ENCODE measurements at places on chromosomes 12 and 14.

DNA sequence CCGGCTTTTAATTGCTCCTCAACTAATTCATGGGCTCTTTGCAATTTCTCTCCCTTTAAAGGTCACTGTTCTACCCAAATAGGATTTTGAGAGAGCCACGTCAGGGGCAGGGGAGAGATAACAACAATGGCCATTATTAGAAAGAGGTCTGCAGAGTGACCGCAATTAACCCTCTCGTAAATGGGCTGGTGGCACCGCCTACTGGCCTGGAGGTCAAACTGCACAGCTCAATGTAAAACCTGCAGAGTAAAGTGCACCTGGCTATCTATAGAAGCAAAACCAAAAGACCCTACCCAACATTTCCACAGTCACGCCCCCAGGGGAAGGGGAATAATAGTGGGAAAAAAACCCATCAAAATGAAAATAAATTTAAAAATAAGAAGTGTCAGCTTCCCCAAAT lies 21.6 kb upstream of the CLEC4E start:
- no peak for DNase-seq

GRCh38 chr14:53850714-53851296 lies 105.8 kb downstream of the BMP4 start:
- peak; percentile 40 for DNase-seq

- no peak for DNase-seq
Observed at GRCh38 chr14:29926701-29927375, 809 bp downstream of the PRKD1 start.

DNA sequence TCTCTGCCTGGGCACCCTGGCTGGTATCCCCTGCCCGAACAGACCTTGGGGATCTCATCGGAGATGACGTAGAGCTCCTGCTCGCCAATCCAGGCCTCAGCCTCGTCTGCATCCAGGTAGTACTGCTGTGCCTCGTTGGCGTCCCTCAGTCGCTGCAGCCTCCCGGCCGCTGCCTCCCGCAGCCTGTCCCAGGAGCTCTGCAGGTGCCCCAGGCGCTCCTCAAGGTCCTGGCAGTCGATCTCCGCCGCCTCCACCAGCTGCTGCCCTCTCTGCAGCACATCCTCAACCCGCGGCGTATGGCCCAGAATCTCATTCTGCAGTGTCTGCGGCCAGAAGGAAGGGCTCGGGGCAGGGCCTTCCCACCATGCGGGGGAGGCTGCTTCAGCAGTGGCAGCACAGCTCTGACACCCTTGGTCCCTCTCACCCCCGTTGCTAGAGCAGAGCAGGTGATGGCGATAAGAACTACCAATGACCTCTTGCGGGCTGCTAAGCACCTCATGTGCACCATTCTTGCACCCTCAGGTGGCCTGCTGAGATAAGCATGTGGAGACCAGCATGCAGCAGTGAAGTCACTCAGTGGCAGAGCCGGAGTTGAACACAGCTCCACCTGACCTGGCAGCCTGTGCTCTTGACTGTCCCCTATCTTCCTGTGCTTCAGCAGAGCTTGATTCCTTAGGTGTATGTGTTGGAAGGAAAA lies 71.0 kb downstream of the PLEKHG3 start:
- DNase-seq, result no peak

GRCh38 chr12:106679574-106679973 lies 94.9 kb upstream of the RIC8B start:
- no peak for DNase-seq

- no peak for DNase-seq
Observed at GRCh38 chr12:38931461-38931860, 26.1 kb upstream of the CPNE8 start.

DNA sequence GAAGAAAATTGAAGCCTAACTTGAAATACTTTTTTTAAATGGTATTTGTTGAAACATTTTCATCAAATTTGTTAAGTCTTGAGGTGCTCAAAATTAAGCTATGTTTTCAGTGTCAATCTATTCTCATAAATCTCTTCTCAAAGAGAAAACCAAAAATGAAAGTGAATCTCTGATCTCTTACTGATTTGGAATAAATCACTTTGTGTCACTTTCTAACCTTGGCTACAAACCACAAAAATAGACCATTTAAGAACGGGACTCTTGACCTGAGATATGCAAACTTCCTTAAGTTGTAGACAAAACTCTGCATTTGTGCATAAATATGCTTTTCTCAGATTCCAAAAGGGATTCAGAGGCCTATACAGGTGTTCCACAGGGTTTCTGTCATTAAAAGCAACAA lies 192.9 kb downstream of the SEC23A start:
- DNase-seq, result no peak

DNA sequence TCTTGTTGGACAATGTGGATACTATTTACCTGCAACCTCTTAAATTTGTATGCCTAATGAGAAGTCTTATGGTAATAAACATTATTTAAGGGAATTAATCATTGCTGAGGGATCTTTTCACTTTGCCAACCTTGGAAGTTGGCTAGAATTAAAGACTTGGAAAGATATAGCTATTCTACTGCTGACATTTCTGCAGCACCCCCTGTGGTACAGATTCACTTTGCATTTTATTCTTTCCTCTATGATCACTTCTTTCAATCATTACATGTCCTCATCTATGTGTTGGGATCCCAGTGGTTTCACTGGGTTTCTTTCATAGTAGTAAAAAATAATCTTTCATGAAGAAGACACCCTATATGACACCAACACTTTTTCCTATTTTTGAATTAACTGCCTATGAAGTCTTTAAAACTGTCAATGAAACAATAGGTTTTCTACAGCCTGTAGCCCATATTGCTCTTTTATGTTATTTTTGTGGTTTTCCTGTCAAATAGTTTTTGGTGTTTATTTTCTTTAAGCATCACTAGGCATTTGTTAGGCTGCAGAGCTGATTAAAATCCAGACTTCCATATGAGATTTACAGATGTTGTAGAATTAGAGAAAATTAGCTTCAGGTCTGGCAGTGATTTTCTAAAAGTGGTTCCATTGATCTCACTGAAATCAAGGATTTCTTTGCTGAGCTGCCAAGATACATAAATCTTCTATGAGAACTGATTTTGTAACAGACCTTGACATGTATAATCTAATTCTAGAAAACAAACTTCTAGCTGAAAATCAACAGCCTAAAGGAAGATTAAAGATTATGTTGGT lies 256.1 kb downstream of the NAV3 start:
- DNase-seq, result no peak

DNA sequence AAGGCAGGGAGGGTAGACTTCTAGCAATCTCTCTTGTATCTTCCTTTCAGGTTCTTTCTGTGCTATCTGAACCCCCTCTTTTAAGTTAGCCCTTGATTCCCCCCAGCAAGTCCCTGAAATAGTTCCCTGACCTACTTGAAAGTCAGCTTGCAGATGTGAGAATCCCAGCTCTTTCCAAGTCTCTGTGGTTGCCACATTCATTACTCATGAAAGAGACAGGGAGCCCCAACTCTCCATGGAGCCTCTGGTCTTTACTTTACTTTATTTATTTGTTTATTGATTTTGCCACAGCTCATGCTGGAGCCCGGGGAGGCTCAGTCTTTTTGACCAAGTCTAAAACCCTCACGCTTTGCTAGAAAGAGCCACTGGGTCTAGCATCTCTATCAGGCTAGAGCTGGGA lies 193.6 kb upstream of the FAR2 start:
- no peak for DNase-seq

GRCh38 chr12:111313833-111314259 lies 55.0 kb downstream of the PHETA1 start:
- peak; percentile 63 for DNase-seq

DNA sequence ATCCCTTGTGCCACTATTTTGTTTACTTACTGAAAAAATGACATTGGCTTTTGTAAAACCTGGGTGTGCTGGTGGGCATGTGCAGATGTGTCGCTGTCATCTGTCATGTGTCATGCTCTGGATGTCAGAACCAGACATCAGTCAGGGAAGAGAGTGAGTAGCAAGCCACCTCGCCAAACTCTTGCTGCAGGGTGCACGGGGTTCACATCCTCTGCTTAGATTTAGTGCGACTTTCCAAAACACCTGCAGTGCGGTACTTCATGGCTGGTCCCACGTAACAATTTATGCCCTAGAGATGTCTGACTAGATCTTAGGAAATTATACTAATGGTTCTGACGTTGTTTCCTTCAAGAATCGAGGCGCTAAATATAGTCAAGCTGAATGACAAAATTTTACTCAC lies 106.7 kb downstream of the CRADD start:
- DNase-seq, result no peak

- no peak for DNase-seq
Observed at GRCh38 chr12:48131517-48131916, 12.4 kb downstream of the PFKM start.

GRCh38 chr14:27686137-27686536 lies 1080.5 kb upstream of the FOXG1 start:
- DNase-seq, result no peak

DNA sequence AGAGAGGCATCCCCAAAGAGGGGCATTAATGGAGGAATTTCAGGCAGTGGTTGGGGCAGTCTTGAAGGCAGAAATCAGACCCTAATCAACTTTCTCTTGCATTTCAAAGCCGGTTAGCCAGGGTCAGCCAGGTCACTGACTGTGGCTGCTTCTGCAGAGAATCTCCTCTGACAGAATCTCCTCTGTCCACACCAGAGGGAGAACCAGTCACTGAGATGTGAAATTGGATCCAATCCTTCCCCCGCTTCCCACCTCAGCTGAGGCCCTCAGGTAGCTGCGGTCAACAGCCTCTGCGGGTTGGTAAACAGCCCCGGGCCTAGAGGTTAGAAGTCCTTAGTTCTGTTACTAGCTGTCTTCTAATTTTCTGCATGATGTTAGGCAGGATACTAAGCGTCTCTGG lies 39.8 kb upstream of the NUAK1 start:
- DNase-seq, result no peak

DNA sequence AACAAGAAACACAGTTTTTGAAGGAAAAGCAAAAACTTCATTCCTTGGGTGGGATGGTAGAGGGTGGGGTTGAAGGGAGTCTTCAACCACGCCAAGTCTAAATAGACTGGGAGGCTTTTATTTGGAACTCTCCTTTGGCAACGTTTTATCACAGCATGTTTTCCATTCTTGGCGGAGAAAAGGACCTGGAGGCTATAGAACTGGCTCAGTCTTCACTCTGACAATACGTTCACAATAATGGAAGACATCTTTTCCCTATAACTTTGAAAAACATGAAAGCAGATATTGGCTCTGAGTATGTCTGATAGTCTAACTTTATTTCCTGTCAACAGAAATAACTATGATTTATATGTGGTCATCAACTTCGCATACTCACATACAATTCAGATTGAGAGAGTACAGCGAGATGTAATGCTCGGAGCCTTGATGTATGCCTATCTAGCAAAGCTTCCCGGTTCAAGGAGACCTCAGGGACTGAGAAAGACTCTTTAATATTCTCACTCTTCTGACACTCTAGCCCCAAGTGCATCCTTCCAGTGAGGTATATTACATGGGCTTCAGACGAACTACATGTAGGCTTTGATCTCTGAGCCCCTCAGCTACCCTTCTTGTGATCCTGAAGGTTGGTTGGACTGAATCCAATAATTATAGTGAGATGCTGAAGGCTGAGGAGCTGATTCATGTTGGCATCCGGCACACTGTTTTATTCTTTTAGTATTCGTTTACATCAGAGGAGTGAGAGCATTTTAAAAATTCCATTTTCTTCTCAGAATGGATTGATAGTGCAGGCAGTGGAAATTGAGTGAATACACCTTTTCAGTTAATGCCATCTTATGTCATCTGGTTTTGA lies 14.0 kb downstream of the TMEM30B start:
- DNase-seq, result no peak

DNA sequence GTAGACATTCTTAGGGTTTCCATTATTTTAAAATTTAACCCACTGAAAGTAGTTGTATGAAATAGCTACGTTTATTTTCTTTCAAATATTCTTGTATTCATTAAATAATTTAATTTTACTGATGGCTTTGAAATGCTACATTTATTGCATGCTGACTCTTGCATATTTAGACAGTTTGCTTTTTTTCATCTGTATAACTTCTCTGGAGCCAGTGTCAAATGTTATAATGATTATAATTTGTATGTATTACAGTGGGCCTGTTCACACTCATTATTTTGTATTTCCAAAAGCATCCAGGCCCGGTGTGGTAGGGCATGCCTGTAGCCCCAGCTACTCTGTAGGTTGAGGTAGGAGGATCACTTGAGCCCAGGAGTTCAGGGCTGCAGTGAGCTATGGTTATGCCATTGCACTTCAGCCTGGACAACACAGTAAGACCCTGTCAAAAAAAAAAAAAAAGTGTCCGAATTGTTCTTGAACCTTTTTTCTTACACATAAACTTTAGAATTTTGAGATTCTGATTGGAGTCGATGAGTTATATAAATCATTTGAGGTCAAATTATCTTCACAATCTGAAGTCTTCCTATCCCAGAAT lies 905 bp downstream of the ZNF84 start:
- no peak for DNase-seq

DNA sequence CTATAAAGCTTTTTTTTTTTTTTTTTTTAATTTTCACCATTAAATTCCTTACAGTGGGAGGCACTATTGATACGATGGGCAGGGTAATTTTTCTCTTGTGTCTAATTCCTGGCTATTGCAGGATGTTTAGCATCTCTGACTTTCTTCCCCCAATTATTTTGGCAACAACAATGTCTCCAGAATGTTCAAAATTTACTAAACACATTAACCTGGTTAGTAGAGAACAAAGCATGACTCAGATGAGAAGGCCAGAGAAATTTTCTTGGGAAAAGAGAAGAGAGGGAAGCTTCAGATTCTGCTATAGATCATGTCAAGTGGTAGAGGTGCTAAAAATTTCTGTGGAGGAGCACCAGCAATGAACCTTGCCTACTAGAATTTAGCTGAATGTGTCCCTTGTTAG lies 171.5 kb upstream of the PRICKLE1 start:
- no peak for DNase-seq

DNA sequence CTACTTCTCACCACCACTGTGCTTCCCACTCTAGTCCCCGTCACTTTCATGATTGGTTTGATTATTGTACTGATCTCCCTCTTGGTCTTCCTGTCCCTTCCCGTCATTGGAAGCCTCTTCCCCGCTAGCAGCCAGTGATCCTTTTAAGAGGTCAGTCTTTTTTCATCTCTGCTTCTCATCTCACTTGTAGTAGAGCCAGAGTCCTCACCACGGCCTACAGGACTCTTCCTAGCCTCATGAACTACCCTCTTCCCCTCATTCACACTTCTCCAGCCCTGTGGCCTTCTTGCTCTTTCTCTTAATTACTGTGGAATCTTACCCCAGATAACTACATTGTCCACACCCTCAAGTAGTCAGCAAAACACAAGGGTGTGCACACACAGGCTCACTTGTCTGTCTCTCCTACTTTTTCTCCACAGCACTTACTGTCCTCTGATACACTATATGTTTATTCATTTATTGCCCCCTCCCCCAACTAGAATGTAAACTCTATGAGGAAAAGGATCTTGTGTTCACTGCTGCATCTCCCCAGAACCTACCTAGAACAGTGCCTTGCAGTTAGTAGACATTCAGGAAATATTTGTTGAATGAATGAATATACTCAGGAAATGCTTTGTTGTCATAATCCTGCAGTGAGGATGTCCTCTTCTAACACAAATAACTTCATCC lies 66.3 kb downstream of the CKB start:
- DNase-seq, result no peak

- DNase-seq, result no peak
Observed at GRCh38 chr12:49827401-49828099, 663 bp downstream of the NCKAP5L start.

Measured in HCT116 (cell line).